ENCODE measurements at places on chromosomes 2 and 18.

DNA sequence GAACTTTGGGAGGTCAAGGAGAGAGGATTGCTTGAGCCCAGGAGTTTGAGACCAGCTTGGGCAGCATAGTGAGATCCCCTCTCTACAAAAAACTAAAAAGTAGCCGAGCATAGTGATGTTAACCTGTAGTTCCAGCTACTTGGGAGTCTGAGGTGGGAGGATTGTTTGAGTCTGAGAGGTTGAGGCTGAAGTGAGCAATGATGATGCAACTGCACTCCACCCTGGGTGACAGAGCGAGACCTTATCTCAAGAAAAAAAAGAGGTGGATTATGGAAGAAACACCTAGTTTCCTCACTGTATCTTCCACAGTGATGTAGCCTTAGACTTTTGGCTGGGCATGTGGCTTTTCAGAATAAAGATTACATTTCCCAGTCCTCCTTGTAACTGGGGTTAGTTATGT is 237.2 kb upstream of the SPRED2 start:
- DNase-seq: no peak

- no peak for DNase-seq
Observed at GRCh38 chr2:20593072-20594034, 57.5 kb downstream of the HS1BP3 start.

GRCh38 chr18:38459131-38459994 is 893.8 kb upstream of the CELF4 start:
- DNase-seq: no peak

- DNase-seq: no peak
Observed at GRCh38 chr2:225531559-225531958, 132.0 kb downstream of the NYAP2 start.

DNA sequence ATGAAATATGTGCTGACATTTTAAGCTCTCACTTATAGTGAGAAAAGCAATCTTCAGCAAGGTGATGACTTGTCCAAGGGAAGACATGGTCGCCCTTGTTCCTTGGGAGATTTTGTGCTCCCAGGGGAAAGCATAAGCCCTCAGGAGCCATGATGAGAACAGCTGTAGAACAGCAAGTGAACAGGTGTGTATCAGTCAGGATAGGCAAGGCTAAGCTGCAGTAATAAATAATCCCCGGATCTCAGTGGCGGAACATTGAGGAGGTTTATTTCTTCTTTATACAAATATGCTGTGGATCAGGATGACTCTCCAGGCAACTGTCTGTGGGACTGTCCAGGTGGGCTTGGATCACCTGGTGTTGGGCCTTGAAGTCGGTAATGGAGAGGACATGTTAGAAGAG is 103.1 kb downstream of the MSH2 start:
- no peak for DNase-seq

GRCh38 chr18:58630071-58630470 is 1.2 kb upstream of the ALPK2 start:
- DNase-seq: no peak

DNA sequence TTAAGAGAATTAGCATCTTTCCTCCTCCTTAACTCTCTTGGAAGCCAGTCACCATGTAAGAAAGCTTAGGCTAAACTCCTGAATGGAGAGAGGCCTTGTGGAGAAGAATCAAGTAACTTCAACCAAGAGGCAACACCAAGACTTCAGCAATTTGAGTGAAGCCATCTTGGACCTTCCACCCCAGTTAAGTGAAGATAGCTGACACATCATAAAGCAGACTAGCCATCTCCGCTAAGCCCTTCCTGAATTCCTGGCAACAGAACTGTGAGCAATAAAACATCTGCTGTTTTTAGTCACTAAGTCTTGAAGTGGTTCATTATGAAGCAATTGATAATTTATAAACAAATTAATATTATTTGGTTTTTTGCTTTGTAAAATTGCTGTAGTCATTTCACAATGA is 1.5 kb upstream of the ZNF397 start:
- DNase-seq: peak; percentile 45

GRCh38 chr2:144288438-144288837 is 231.5 kb downstream of the ZEB2 start:
- DNase-seq: no peak

GRCh38 chr2:32739664-32740063 is 111.8 kb downstream of the TTC27 start:
- DNase-seq: no peak

DNA sequence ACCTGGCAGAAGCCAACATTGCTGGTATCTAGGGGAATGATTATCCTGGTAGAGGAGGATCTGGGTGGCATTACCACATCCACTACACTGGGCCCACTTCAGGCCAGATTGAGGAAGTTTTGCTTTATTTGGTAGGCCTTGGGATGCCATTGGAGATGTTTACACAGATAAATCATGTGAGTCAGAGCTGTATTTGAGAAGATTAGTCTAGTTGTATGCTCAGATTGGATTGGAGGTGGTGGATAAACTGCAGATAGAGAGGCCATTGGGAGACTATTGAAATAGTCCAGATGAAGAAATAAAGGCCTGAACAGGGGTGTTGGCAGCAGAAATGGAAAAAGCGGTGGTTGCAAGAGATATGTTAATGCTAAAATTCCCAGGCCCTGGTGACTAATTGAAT is 81.5 kb downstream of the EFEMP1 start:
- DNase-seq: no peak

DNA sequence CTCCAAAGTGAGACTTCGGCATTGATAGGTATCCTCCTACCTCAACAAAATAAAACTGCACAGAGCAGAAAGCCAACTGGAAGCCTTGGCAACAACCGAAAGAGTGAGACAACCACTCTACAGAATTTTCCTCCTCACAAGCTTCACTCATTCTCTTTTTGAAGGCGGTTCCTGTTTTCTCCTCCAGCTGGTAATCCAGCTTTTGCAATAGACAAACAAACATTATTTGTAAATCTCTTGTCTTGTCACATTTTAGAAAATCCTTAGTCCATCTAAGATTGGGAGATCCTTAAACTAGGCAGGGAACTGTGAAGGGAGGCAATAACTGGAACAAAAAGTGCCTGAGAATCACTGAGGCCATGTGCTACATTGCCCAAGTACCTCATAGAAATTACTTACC is 332.4 kb downstream of the BCL11A start:
- DNase-seq: no peak

- DNase-seq: no peak
Observed at GRCh38 chr2:172843902-172844715, 108.5 kb downstream of the RAPGEF4 start.

DNA sequence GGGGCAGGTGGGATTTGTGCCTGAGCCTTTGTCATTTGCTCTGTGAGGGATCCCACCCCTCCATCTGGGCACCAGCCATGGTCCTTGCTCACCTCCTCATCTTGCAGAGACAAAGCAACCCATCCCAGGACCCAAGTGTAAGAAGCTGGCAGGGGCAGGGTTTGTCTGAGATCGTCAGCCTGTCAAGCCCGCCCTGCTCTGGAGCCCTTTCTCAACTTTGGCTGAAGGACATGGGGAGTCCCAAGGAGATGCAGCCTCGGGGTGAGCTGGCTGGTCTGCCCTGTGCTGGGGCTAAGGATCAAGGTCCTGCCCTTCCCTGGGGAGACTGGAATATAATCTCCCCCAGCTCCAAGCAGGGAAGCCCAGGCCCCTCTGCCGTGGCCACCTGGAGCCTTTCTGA is 86.0 kb downstream of the CAPN13 start:
- no peak for DNase-seq

GRCh38 chr2:156339110-156339847 is 6.8 kb upstream of the NR4A2 start:
- peak; percentile 50 for DNase-seq

DNA sequence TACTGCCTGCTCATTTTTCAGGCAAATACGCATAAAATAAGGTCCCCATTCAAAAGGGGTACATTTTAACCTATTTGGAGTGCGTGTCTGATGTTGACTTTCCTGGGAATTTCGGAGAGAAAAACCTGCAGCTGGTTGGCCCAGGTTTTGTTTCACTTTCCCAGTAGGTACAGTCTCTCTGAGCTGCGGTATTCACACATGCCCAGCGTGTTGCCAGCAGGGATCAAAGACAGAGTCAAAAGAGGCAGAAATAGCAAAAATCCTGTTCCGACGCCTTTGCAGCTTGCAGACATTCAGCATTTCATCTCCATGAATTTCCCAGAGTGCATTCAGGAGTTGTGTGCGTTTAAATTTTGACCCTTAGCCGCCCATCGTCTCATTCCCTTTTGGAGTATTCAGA is 855.4 kb upstream of the CELF4 start:
- DNase-seq: no peak

- no peak for DNase-seq
Observed at GRCh38 chr18:37315935-37316334, 249.7 kb downstream of the CELF4 start.

- DNase-seq: peak; percentile 46
Observed at GRCh38 chr2:164620457-164620856, 825 bp downstream of the GRB14 start.

- DNase-seq: no peak
Observed at GRCh38 chr2:71615767-71616730, 162.7 kb downstream of the DYSF start.

GRCh38 chr2:183088061-183088460 is 9.5 kb downstream of the DUSP19 start:
- no peak for DNase-seq

DNA sequence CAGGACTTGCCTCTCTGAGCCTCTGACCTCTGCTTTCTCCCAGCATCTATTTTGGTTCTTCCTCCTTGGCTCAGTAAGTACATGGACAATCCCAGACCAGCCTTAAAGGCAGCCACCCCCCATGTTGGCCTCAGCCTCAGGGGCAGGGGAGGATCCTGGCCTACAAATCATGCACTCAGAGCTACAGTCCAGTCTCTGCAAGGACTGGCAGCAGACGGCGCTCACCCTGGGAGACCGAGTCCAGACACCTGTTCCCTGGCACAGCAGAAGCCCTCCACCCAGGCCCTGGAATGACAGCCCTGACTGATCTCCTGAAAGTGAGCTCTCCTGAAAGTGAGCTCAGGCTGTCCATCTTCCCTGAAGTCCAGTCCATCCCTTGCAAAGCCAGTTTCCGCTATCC is 25.7 kb upstream of the PTPN4 start:
- DNase-seq: no peak

GRCh38 chr18:68409576-68409975 is 305.3 kb downstream of the TMX3 start:
- no peak for DNase-seq

DNA sequence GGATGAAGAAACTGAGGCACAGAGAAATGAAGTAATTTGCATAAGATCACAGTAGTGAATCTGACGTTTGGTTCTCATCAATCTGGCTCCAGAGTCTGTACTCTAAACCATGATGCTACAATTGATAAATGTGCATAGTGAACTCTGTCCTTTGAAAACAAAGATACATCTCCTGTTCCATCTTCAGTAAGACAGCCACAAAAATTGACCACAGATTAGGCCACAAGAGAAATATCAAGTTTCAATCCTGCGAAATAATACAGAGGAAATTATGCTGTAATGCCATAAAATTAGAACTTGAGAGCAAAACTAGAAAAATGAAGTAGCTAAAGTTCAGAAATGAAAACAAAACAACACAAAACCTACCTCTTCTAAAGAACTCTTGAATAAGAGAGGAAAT is 28.4 kb downstream of the FAM98A start:
- no peak for DNase-seq

- DNase-seq: no peak
Observed at GRCh38 chr2:200492656-200493055, 17.2 kb downstream of the KCTD18 start.

DNA sequence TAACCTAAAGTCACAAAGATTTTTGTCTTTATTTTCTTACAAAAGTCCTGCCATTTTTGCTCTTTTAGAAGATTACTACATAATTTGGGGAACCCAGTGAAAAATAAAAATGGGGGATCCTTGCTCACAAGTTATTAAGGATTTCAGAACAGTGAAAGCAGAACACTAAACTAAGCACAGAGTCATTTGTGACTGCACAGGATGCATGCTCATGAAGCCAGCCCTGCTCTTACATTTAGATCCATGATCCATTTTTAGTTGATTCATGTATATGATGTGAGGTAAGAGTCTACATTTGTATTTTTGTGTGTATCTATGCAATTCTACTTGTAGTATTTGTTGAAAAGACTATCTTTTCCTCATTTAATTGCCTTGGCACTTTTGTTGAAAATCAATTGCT is 21.8 kb downstream of the SP140L start:
- DNase-seq: no peak

- no peak for DNase-seq
Observed at GRCh38 chr2:4047961-4048891, 344.9 kb downstream of the DCDC2C start.

- DNase-seq: no peak
Observed at GRCh38 chr18:9764011-9764481, 55.9 kb downstream of the RAB31 start.

GRCh38 chr2:102256874-102257462 is 54.4 kb upstream of the IL1RL1 start:
- no peak for DNase-seq

- DNase-seq: no peak
Observed at GRCh38 chr2:172783165-172783898, 47.7 kb downstream of the RAPGEF4 start.

- DNase-seq: no peak
Observed at GRCh38 chr2:68632021-68632420, 11.4 kb upstream of the PROKR1 start.

- no peak for DNase-seq
Observed at GRCh38 chr18:27970321-27970720, 206.6 kb downstream of the CDH2 start.

DNA sequence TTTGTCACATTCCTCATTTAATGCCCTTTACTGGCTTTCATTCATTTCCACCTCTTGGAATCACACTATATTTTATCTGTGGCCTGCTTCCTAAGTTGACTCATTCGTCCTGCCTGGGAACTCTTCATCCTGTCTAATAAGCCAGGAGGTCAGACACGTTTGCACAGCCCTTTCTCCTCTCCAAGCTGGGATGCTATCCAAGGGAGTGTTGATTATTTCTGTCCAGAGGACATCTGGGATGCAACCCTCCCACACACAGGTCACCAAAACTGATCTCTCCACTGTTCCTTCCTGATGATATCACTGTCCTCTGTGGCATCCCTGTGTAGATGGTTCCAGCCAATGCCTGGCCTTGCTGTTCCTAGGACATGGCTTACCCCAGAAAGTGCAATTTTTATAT is 79.8 kb upstream of the NOSTRIN start:
- no peak for DNase-seq

DNA sequence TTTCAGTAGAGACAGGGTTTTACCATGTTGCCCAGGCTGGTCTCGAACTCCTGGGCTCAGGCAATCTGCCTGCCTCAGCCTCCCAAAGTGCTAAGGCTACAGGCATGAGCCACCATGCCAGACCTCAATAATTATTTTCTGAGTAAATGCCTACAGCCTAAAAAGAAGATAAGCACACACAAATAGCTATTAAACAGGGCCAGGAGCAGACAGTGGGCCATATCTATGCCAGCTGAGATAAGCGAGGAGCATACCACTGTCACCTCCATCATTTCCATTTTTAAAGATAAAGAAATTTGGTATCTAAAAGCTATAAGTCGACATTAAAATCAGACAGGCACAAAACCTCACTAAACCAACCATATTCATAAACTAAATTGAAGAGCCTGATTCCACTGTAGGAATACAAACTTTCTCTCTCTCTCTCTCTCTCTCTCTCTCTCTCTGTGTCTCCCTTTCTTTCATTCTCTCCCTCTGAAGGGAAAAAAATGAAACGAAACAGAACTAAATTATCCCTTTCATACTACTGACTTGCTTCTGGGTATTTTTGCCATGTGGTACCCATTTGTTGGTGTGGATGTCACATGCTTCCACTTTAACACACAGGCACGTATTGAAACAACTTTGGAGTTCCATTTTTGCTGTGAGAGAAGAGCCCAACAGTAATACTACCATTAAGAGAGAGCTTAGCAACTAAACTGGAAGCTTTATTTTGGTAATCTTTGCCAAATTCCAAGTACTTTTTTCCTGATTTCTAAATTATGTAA is 51.0 kb downstream of the FARSB start:
- no peak for DNase-seq
